ENCODE measurements at places on chromosomes 7 and 10. TPM values are rescaled to one million over a fixed set of nuclear protein-coding genes. Genes with fewer than 3 reads are reported as not detected.

GRCh38 chr10:20620981-20621380 lies 276.1 kb downstream of the NEBL start:
- no peak for DNase-seq

DNA sequence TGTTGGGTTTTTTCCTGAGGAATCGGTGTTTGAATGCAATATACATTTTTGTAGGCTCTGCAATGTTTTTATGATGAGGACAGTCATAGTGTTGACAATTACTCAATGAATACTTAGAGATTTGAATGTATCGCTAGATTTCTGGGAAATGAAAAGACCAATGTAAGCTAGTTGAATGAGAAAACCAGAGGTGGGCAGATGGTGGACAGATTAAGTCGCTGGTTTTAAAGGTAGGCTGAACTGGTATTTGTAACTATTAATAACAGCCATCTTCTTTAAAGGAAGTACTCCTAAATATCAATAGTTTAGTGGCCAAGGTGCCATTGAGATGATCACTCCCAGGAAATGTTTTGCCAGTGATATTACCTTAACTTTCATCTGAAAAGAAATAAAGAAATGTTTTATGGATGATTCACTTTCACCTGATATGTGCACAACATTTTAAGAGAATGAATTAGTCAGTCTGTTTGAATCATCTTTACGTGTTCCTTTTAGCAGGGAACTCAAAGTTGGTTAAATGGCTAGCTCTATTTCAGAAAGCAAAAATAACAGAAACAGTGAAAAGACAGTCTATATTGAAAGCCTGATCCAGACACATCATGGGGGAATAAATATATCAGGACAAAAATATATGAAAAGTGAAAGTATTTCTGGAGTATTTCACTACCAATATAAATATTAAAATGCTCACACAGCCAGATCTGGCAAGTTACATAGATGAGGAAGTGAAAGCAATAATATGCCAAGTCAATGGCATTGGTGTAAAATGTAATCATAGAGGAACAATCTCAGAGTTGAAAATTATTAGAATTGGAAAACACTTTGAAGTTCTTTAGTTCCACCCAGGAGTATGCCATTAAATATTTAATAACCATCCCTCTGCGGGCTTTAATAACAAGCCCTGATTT lies 20.7 kb downstream of the MET start:
- DNase-seq, result peak; percentile 53

The AKR1C8 gene
- total RNA-seq, result not detected

DNA sequence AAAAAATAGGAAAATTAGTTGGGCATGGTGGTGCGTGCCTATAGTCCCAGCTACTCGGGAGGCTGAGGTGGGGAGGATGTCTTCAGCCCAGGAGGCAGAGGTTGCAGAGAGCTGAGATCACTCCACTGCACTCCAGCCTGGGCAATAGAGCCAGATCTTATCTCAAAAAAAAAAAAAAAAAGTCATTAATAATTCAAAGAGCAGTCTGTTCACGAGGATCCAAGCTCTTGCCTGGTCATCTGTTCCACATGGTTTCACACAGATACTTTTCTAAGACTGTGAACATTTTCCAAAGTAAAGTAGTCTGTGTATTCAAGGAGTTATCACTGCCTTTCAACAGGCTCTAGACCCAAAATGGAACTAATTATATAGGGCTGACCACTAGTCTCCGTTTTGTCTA lies 86.9 kb downstream of the ZNF277 start:
- DNase-seq, result no peak

DNA sequence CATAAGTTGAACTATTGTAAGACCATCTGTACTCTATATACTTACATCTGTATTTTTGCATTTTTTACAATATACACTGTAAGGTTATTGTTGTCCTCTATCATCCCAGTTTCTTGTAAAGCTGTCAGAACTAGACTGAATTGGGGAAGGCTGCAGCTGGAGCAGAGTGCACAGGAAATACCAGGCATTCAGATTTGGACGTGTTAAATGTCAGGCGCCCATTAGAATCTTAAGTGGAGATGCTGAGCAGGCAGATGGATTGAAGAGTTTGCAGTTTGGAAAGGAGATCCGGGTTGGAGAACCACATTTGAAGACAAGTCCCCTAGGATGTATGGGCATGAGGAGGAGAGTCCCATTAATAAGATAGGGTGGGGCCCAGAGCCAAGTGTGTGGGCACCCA lies 40.4 kb downstream of the MTURN start:
- DNase-seq, result no peak

DNA sequence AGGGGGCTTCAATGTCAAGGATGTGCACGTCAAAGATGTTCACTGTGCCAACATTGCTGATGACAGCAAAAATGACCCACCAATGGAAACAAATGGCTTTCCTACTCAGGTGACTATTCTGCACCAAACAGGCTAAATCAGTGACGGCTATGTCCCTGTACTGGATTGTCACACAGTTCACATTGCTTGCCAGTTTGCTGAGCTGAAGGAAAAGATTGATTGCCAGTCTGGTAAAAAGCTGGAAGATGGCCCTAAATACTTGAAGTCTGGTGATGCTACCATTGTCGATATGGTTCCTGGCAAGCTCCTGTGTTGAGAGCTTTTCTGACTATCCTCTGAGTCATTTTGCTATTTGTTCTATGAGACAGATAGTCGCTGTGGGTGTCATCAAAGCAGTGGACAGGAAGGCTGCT lies 202.2 kb upstream of the ETV1 start:
- DNase-seq, result no peak

GRCh38 chr10:28386503-28386868 lies 83.6 kb upstream of the MPP7 start:
- no peak for DNase-seq
